ENCODE measurements at places on chromosomes 5 and 9.

GRCh38 chr5:96629774-96630173 is 32.4 kb upstream of the CAST start:
- no peaks in the 10 kb centered on the region for H3K36me3 ChIP-seq
- H3K4me3 ChIP-seq: no peak overlapping the region
- H3K27me3 ChIP-seq: peaks cover 5% of the 10 kb centered on the region
- no peaks in the 10 kb centered on the region for H3K4me1 ChIP-seq

DNA sequence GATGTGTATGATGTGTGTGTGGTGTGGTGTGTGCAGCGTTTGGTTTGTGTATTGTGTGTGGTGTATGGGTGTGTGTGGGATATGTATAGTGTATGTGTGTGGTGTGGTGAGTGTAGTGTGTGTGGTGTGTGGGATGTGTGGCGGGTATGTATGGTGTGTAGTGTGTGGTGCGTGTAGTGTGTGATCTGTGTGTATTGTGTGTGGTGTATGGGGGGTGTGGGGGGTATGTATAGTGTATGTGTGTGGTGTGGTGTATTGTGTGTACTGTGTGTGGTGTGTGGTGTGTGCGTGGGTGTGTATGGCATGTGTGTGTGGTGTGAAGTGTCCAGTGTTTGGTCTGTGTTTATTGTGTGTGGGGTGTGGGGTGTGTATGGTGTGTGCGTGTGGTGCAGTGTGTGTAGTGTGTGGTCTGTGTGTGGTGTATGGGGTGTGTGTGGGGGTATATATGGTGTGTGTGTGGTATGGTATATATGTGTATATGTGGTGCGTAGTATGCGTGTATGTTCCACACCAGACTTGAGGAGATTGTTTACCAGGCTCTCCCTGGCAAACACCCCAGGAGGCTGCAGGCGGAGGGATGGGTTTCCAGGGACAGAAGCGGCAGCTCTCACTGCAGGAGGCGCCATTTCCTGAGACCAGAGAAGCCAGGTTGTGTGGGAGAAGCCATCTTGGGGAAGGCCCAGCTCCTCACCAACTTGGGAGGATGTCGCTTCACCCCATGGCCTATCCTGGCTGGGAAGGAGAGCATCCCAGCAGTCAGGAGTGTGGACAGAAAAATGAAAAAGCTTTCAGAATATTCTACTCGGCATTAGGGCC is 138.1 kb downstream of the NXNL2 start:
- no peaks in the 10 kb centered on the region for H3K27me3 ChIP-seq
- no peaks in the 10 kb centered on the region for H3K4me1 ChIP-seq
- no peak for DNase-seq
- H3K27ac ChIP-seq: no peak overlapping the region
- H3K36me3 ChIP-seq: no peaks in the 10 kb centered on the region

- H3K27me3 ChIP-seq: peaks cover 12% of the 10 kb centered on the region
- DNase-seq: no peak
- H3K4me1 ChIP-seq: no peaks in the 10 kb centered on the region
These were observed 142.0 kb downstream of the RORB start for GRCh38 chr9:74639112-74639511.

- peaks cover 34% of the 10 kb centered on the region for H3K36me3 ChIP-seq
- DNase-seq: peak; percentile 95
- H3K27me3 ChIP-seq: no peaks in the 10 kb centered on the region
- H3K4me1 ChIP-seq: peaks cover 35% of the 10 kb centered on the region
- H3K4me3 ChIP-seq: peak within 1 kb of the TSS; percentile 95
These were observed at the start of gene HNRNPA0 for GRCh38 chr5:137754188-137754960. HNRNPA0 (minus strand) TSS chr5:137754363; CDS start chr5:137754066, 297 bp downstream.

DNA sequence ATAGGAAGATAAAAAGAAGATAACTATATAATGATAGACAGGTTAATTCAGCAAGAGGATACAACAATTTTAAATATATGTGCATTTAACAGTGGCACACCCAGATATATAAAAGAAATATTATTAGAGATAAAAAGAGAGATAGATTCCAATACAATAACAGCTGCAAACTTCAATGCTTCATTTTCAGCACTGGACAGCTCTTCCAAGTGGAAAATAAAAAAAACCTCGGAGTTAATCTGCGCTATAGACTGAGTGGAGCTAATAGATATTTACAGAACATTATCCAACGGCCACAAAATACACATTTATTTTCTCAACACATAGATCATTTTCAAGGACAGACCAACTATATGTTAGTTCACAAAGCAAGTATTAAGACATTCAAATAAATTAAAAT is 1229.5 kb upstream of the CDH6 start:
- H3K4me3 ChIP-seq: no peak overlapping the region
- H3K27ac ChIP-seq: no peak overlapping the region
- H3K27me3 ChIP-seq: no peaks in the 10 kb centered on the region
- H3K36me3 ChIP-seq: no peaks in the 10 kb centered on the region
- no peak for DNase-seq

DNA sequence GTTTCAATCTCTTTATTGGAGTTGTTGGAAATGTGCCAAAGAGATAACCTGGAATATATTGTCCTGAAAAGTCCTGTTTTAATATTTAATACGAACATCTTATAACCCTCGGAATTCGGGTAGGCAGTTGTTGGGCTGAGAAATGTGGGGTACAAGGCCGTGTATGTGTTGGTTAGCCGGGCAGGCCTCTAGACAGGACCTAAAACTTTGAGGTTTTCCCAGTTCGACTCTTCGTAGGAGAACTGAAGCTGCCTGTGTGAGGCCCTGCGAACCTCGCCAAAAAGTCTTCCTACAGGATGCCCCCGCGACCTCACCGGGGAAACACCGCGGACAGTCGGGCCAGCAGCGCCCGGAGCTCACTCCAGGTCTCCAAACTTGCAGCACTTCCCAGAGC is 583 bp upstream of the TJP2 start:
- H3K4me1 ChIP-seq: peaks cover 38% of the 10 kb centered on the region
- peaks cover 37% of the 10 kb centered on the region for H3K27me3 ChIP-seq
- no peaks in the 10 kb centered on the region for H3K36me3 ChIP-seq
- H3K27ac ChIP-seq: no peak overlapping the region
- H3K4me3 ChIP-seq: peak overlapping the region; percentile 77

DNA sequence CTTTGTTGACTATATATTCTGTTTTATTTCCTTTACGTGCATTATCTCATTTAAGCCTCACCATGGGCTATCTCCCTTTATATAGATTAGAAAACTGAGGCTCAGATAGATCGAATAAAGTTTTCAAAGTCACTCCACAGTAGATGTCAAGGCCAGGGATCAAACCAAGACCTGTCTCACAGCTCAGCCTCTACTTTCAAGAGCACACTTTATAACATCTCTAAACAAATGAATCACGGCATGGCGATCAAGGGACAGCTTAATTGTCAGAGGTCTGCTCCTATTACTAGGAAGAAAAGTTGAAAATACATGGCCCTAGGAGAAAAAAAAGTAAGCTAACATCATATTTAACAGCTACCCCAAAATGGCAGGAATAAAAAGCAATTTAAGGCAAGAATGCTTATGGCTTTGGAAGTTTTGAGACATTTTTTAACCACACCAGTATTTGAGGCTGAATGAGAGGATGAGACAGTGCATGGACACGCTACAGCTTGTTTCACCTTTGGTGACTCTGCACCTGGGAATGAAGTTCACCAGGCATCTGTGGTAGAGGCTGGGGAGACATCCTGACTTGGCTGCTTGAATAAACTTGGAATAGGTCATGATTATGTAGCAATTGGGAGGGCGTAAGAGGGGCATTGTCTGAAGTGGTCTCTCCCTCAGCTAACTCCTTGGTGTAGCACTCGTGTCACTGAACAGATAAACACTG is 486.8 kb upstream of the WWC1 start:
- H3K27me3 ChIP-seq: no peaks in the 10 kb centered on the region
- H3K36me3 ChIP-seq: no peaks in the 10 kb centered on the region
- DNase-seq: no peak
- no peak overlapping the region for H3K27ac ChIP-seq

DNA sequence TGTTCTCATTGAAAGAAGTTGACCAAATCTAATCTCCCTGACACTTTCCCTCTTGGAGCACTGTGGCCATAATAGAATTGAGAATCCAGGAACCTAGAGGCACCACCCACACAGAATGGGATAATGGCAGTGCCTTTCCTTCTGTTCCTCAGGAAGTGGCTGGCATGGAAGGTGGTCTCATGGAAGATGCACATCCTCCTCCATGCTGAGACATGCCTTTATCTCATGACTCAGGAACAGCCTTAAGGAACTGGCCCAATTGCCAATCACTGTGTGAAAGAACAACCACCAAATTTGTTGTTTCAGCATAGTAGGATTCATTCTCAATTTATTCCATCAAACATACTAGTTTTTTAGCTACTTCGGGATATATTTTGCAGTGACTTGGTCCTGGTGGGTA is 137.5 kb upstream of the RASGRF2 start:
- H3K4me1 ChIP-seq: no peaks in the 10 kb centered on the region
- no peaks in the 10 kb centered on the region for H3K27me3 ChIP-seq
- no peak overlapping the region for H3K27ac ChIP-seq
- no peak for DNase-seq
- no peak overlapping the region for H3K4me3 ChIP-seq

- no peaks in the 10 kb centered on the region for H3K36me3 ChIP-seq
- no peak overlapping the region for H3K27ac ChIP-seq
- no peaks in the 10 kb centered on the region for H3K4me1 ChIP-seq
- peaks cover 6% of the 10 kb centered on the region for H3K27me3 ChIP-seq
- no peak for DNase-seq
These were observed 284.2 kb downstream of the NSG2 start for GRCh38 chr5:174329738-174330137.

- no peaks in the 10 kb centered on the region for H3K36me3 ChIP-seq
- H3K4me3 ChIP-seq: no peak overlapping the region
- DNase-seq: no peak
- no peaks in the 10 kb centered on the region for H3K4me1 ChIP-seq
These were observed 1.5 kb downstream of the FBN2 start for GRCh38 chr5:128536254-128537220.

GRCh38 chr9:108537756-108538155 is 318.0 kb downstream of the ACTL7B start:
- H3K4me3 ChIP-seq: no peak overlapping the region
- no peak overlapping the region for H3K27ac ChIP-seq
- DNase-seq: no peak
- H3K27me3 ChIP-seq: peaks cover 4% of the 10 kb centered on the region
- H3K4me1 ChIP-seq: no peaks in the 10 kb centered on the region
- no peaks in the 10 kb centered on the region for H3K36me3 ChIP-seq

DNA sequence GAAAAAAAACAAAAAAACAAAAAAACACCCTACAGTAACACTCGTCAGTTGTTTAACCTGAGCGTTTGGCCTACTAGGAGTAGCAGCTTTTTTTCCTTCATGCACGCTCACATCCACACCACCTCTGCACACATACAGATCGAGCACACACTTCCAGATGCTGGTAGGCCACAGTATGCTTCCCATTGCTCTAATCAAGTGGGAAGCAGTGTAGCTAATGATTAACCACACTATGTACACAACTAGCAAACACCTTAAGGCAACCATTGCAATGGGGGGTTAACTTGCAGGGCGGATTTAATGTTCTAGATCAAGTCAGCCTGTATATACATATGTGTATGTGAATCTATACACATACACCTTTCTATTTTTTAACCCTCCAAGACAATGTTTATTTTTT is 65.5 kb upstream of the GLRX start:
- peaks cover 18% of the 10 kb centered on the region for H3K4me1 ChIP-seq
- peaks cover 46% of the 10 kb centered on the region for H3K36me3 ChIP-seq
- no peak overlapping the region for H3K4me3 ChIP-seq
- DNase-seq: no peak
- H3K27ac ChIP-seq: no peak overlapping the region

- no peaks in the 10 kb centered on the region for H3K36me3 ChIP-seq
- no peak for DNase-seq
- H3K4me3 ChIP-seq: peak overlapping the region; percentile 73
- H3K27me3 ChIP-seq: no peaks in the 10 kb centered on the region
- peak overlapping the region; percentile 69 for H3K27ac ChIP-seq
- H3K4me1 ChIP-seq: peaks cover 27% of the 10 kb centered on the region
These were observed 101.1 kb upstream of the NR4A3 start for GRCh38 chr9:99720455-99721050.

GRCh38 chr9:122334916-122335315 is 35.9 kb upstream of the PTGS1 start:
- DNase-seq: no peak
- H3K27ac ChIP-seq: no peak overlapping the region
- peaks cover 7% of the 10 kb centered on the region for H3K4me1 ChIP-seq
- H3K4me3 ChIP-seq: no peak overlapping the region
- H3K36me3 ChIP-seq: no peaks in the 10 kb centered on the region

DNA sequence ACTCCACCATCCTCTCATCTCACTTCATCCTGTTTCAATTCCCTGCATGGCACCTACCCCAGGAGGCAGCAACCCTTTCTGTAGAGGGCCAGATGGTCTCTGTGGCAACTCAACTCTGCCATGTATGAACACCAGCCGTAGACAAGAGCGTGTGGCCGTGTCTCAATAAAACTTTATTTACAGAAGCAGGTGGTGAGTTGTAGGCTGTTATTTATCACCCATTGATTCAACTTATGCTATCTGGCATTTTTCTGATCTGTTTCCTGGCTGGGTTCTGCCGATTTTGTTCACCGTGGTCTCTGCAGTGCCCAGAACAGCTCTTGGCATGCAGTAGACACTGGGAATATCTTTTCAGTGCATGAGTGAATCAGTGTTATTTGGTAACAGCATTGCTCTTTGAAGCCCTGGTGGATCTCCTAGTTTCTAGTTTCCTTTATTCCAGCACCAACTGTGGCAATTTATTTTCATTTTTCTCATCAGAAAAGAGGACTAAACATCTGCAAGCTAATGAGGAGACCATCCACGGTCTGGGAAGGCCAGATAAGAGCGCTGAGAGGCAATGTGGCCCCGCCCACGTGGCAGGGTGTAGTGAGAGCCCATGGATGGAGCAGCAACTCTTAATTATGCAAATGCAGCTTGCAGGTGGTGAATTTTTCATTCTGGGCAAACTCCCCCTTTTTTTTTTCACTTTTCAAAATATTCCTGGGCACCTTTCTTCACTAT is 77.9 kb downstream of the CTSL start:
- no peak overlapping the region for H3K27ac ChIP-seq
- H3K4me1 ChIP-seq: no peaks in the 10 kb centered on the region
- no peaks in the 10 kb centered on the region for H3K36me3 ChIP-seq
- H3K4me3 ChIP-seq: no peak overlapping the region
- no peaks in the 10 kb centered on the region for H3K27me3 ChIP-seq
- no peak for DNase-seq

GRCh38 chr5:176836811-176837706 is 26.7 kb downstream of the UNC5A start:
- no peak overlapping the region for H3K4me3 ChIP-seq
- peaks cover 45% of the 10 kb centered on the region for H3K27me3 ChIP-seq
- H3K27ac ChIP-seq: no peak overlapping the region
- H3K36me3 ChIP-seq: no peaks in the 10 kb centered on the region

- H3K4me3 ChIP-seq: no peak overlapping the region
- H3K27ac ChIP-seq: no peak overlapping the region
- peaks cover 4% of the 10 kb centered on the region for H3K4me1 ChIP-seq
- H3K27me3 ChIP-seq: peaks cover 19% of the 10 kb centered on the region
- DNase-seq: no peak
These were observed 51.4 kb upstream of the CAST start for GRCh38 chr5:96610747-96611146.

DNA sequence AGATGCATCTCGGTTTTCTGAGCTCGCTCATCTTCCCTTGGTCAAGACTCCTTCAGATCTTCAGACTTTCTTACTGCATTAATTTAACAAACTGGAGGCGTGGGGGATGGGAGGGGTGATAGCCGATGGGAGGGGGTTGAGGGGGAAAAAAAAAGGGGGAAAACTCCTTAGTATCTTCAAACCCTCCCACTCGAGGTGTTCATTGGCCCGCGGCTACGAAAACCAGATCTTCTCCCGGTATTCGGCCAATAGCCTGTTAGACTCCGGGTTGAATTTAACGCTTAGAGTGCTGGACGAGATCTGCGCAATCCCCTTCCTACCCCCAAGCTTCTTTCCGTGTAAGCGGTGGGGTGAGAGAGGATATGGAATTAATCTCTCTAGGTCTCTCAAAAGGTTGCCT is 689 bp upstream of the GLRA1 start:
- DNase-seq: no peak
- H3K4me3 ChIP-seq: no peak overlapping the region
- H3K4me1 ChIP-seq: no peaks in the 10 kb centered on the region
